ENCODE measurements at places on chromosomes 6 and 20.

DNA sequence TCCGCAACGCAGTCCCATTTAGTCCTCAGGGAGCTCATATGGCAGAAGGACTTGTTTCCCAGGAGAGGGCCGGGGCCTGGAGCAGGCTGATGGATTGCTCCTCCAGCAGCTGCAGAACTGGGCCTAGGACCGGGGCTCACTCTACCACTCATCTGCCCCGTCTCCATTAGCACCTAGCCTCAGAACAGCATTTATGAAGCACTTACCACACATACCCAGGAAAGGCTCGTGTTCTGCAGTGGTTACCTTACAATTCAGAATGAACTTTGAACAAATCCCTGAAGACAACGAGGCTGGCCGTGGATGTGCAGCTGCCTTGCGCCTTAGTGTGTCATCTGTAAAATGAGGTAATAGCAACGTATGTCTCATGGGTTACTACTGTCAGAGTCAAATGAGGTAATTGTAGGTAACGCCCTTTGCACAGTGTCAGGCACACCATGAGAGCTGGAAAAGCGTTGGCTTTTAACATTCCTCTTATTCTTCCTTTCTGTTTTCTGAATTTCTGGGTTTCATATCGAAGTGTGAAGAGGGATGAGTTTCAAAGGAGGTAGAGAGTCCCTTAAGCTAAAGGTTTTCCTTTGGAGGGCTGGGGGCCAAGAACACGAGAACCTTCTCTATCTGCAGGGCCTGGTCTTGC, 46.3 kb upstream of the CD93 start:
- no peak for DNase-seq

- no peak for DNase-seq
Observed at GRCh38 chr6:129651291-129651691, 58.7 kb downstream of the ARHGAP18 start.

DNA sequence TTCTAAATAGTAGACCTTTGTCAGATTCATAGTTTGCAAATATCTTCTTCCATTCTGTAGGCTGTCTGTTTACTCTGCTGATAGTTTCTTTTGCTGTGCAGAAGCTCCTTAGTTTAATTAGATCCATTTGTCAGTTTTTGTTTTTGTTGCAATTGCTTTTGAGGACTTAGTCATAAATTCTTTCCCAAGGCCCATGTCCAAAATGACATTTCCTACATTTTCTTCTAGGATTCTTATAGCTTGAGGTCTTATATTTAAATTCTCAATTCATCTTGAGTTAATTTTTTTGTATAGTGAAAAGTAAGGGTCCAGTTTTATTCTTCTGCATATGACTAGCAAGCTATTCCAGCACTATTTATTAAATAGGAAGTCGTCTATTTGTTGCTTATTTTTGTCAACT, 287.0 kb downstream of the PACRG start:
- DNase-seq: no peak

DNA sequence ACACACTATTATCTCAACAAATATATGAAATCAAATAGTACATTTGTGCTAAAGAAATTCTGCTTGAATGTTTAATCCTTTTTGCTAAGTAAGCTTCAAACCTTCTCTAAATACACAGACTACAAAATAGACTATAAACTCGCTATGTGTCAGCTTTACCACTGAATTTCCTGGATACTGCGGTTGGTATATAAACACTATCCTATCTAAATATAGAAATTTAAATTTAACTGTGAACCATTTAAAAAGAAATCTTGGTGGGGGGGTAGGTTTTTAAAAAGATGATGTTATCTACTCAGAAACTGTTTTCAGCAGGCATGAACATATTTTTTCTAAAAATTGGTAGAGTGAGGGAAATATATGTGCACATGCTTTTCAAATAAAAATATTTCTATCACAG, 306.5 kb upstream of the RUNX2 start:
- DNase-seq: no peak
